ENCODE measurements at places on chromosomes 2 and 18.
A peak's percentile ranks its signal among the peaks of the same experiment; 100 is the strongest.

DNA sequence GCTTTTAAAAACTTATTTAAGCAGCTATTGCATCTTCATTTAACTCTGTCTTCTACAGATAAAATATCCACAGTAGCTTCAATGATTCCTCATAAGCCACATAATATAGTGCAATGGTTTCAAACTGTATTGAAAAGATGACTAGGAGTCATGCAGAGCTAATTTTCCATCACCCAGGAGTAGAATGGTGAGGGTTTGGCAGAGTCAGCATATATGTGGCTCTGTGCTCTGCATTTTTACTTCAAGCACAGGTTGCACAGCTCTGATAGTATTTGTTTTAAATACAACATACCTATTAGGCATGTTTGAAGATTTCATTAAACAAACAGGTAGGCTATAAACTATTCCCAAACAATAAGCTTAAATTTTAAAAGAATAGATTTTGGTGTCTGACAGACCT lies 731.9 kb upstream of the VRK2 start:
- no peak for DNase-seq

DNA sequence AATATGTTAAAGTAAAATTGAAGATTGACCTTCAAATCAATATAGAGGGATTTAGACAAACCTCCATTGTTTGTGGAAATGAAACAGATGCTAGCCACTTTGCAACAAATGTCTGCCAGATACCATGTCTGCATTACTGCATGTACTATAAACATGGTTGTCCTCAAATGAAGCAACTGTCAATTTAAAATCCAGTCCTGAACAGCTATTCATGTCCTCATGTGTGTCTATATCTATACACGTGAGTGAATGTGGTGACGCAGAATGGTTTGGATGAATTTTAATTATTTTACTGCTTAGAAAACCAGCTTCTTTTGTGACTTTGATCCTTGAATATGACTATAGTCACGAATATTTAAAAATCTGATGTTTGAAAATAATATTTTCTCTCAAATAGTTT lies 71.5 kb downstream of the NYAP2 start:
- DNase-seq: no peak

GRCh38 chr2:80461505-80462197 lies 157.1 kb upstream of the LRRTM1 start:
- no peak for DNase-seq

DNA sequence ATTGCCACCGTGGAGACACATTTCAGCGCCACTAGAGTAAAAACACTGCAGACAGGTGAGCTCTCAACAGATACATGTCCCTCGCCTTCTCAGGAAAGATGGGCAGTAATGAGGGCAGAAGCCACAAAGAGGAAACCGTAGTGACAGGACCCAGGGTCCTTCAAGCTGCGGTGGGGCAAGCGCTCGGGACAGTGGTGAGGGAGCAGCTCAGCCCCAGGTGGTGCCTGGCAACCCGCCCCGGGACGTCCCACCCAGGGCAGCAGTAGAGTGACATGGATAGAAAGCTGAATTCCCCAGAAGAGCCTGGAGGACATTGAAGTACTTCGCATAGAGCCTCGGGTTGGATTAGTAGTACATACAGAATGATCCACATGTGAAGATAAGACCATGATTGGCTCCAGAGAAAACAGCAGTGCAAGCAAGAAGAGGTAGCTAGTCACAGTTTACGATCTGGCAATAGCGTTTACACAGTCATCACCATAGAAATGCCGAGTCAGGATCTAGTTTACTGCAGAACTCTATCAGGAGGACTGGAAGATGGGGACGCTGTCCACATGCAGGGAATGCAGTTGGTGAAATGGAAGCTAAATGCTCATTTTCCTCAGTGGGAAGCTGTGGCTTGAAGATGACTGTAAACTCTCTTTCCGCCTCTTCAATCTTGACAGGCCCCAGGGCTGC lies 37.4 kb upstream of the ALPP start:
- no peak for DNase-seq

GRCh38 chr2:177143444-177143843 lies 69.2 kb upstream of the HNRNPA3 start:
- no peak for DNase-seq

DNA sequence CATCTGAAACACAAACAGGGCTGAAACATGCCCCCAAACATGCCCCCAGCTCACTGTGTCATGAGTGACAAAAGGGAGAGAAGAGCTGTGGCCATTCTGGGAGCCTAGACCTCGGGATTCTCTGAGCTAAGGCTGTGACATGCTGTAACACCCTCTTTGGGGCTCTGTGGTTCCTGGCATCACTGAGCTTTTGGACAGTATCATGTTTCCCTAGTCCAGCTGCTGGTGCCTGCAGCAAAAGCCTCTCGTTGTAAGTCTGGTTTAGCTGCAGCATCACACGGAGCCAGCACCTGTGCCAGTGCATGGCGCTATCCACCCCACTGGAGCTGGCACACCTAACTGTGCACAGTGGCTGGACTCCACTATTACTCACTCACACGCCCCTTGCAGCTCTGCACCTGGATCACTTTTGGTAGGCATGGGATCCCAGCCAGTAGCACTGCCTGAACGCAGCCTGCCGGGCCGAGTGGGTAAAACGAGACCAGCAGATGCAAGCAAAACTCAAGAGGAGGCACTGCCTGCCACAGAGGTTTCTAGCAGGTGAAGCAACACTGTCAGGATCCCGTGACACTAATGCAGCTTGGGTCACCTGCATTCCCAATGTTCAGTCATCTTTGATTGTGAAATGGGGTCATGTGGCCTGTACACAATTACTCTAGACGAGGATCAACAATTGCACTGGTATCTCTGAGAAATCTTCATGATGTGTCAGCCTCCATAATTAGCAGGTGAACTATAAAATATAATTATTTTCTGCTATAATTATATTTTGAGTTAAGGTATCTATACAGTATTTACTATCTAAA lies 547.2 kb downstream of the ZNF804A start:
- DNase-seq: peak; percentile 34

DNA sequence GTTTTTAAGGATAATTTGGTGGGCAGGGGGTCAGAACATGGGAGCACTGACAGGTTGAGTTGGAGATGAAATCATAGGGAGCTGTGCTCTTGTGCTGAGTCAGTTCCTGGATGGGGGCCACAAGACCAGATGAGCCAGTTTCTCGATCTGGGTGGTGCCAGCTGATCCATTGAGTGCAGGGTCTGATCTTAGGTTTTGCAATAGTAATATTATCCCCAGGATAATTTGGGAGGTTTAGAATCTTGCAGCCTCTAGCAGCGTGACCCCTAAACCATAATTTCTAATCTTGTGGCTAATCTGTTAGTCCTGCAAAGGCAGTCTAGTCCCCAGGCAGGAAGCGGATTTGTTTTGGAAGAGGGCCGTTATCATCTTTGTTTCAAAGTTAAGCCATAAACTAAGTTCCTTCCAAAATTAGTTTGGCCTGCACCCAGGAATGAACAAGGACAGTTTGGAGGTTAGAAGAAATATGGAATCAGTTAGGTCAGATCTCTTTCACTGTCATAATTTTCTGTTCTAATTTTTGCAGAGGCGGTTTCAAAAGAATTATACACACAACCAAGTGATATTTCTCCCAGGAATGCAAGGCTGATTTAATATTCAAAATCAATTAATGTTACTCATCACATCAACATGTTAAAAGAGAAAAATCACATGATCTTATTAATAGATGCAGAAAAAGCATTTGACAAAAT lies 23.0 kb downstream of the DBI start:
- no peak for DNase-seq

DNA sequence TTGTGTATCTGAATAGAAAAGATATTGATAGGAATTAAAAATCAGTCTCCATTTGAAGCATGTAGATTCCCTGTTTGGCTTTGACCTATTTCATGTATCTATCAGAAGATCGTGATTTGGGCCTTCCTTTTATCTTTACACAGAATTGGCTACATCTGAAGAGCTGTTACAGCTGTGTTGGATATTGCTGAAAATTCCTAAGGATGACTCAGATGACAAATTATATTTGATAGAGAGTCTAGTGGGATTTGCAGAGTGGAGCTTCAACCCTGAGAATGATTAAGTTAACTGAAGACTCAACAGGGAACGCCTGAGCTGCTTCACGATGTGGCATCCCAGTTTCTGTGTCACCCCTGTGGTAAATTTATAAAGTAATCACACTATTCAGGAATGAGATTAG lies 4.9 kb upstream of the COL3A1 start:
- no peak for DNase-seq

DNA sequence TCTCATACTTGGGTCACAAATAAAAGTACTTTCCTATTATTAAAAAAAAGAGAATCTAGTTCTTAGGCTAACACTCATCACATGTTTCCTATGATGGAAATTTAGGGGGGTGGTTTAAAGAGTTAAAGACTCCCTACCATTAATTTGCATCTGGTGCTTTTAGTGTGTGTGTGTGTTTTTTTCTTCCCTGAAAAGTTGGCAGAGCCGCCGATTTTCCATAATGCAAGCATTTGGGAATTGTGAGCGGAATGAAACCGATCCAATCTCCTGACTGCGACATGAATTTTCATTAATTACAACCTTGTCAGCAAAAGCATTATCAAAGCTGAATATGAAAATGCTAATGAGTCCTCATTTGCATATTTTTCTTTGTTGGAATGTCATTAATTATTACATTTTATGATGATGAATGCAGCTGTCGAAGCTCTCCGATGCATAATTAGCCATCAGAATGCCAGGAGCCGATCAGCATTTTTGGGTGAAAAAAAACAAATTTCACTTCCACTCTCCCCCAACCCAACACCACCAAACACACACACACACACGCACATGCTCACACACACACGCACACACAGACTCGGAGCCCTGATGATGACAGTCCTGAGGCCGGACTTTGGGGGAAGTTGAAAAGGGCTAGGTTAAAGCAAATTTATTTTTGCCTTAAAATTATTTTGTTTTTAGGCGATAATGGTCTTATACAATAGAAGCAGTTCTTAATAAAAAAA lies 165.4 kb downstream of the TCF4 start:
- DNase-seq: no peak

DNA sequence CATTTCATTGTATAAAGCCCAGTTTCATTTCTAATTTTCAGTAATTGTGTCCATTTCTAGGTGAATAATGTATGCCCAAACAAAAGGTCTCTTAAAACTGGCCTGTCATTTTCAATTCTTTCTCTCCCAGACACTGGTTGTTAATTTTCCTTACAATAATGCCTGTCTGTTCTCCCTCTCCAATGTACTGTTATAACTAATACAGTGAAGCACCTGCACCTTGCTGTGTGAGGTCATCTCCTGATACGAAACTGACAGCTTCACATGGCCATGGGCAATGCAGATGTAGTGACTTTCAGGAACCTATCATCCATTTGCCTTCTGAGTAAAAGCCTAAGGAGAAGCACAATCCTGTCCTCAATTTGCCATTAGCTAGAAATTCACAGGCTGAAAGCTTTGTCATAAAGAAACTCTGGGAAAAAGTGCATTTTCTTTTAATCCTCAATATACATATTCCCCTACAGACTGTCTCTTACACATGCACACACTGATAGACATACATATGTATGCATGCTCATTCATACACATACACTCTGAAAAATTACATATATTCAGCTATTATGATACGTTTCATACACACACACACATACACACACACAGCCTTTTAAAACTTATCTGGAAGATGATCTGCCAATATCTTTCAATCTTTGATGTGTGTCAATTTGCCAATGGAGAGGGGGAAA lies 1030.3 kb downstream of the TDRD15 start:
- DNase-seq: no peak

DNA sequence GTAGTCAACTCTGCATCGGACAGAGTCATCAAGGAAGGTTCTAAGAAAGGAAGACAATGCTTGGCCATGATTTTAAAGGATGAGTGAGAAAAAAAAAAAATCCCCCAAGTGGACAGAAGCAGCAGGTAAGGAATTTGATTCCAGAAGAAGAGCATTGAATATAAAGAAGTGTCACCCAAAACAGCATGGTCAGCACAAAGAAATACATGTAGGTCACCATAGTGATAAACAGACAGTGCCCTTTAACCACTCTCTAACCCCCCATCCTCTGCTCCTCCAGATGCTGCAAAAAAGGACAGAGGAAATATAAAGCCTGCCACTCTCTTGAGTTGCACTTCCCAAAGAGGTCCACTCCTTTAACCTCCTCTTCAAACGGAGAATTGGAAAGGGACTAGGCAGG lies 23.4 kb downstream of the FEZ2 start:
- DNase-seq: no peak

DNA sequence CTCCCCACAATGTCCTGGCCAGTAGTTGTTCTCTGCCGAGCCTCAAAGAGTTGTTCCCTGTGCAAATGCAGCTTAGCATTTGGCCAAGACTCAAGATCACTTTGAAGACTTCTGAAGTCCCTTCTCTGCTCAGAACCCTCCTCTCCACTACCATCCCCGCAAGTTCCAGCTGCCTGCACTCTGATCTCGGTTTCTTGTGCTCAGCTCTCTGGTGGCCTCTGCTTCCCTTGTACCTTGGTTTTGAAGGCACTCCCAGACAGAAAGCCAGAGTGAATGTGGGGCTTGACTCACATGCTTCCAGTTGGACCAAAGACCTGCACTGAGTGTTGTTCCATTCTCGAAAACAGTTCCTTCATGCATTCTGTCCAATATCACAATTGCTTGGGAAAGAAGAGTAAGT lies 28.6 kb downstream of the CRACDL start:
- DNase-seq: no peak

DNA sequence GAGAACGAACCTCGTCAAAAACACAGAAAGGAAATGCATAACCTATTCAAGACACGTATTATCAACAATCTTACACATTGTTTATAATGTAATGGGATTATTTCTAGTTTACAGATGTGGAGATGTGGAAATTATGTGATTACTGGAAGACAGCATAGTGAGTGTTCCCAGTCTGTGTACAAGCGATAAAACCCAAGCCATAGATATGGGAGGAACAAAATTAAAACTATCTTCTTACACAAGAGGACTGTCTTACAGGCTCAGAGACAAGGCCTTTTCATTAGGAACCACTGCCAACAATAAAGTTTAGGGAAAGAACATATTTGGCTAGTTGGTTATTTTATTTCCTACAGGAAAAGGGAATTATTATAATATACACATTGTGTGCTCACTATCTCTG lies 20.3 kb downstream of the COBLL1 start:
- no peak for DNase-seq

DNA sequence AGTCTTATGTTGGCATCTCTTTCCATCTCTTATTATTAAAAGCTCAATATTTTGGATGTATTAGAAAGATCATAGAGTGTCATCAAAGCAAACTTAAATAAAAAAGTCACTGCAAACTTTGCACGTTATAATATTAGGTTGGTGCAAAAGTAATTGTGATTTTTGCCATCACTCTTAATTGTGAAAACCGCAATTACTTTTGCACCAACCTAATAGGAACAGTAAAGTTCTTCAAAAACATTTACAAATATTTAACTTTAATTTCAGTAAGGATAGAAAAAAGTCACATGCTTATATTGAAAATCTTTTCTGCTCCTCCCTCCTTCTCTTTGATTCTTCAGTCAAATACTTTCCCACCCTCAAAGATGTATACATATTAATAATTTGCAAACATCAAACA lies 51.5 kb downstream of the ZNF521 start:
- DNase-seq: no peak

Data from NCI-H345 (cell line).